ENCODE measurements at places on chromosomes 7 and 10. TPM values are rescaled to one million over a fixed set of nuclear protein-coding genes. Genes with fewer than 3 reads are reported as not detected.

DNA sequence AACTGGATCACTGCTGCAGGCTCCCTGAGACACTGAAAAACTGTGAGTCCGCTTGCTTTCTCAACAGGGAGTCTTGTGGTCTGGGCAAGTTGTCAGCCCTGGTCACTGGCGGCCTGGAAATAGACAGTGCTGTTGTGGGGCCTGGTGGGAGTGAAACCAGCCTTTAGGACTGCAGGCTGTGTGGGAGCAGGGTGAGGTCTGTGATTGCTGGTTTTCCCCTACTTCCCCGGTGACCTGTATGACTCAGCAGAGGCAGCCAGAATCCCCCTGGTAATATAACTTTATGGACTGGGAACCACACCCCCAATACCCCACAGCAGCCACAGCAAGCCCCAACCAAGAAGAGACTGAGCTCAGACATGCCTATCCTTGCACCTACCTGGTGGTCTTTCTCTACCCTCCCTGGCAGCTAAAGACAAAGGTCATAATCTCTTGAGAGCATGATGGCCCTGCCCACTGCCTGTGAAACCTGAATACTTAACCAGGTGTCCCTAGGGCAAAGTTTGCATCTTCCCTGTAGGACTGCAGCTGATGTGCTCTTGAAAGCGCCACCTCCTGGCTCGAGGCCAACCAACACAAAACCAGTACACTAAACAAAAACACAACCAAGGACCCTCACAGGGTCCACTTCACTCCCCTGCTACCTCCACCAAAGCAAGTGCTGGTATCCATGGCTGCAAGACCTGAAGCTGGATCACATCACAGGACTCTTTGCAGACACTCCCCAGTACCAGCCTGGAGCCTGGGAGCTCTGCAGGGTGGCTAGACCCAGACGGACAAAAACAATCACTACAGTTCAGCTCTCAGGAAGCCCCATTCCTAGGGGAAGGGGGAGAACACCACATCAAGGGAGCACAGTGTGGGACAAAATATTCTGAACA is 7.2 kb upstream of the ADAM22 start:
- no peak for DNase-seq

DNA sequence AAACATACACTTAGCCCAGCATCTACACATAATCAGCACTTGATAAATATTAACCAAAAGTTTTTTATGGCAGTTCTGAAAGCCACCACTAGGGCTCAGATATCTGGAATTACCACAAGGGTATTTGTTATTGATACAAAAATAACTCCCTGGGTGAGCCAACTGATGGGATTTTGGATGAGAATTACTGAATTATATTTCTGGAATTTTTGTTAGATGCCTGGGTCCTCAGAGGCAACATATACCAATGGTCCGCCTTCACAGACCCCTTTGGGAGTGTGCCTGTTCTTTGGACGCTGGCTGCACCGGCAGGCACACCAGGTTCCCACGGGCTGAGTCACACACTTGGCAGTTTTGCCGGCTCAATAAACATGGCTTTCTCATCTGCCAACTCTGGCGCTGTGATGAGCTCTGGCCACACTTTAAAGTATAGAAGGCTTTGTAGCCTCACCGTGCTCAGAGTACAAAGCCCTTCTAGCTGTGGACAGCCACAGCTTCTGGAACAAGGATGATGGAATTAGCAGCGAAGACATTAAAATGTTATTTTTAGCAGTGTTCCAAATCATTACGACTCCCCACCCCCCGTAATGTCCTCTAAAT is 24.5 kb upstream of the EEPD1 start:
- DNase-seq, result no peak

GRCh38 chr10:94005050-94005449 is 11.3 kb downstream of the PLCE1 start:
- DNase-seq, result no peak

ELOVL3 gene
- total RNA-seq, result not detected

- no peak for DNase-seq
Measured at GRCh38 chr10:6164271-6165095, 38.2 kb upstream of the PFKFB3 start.

DNA sequence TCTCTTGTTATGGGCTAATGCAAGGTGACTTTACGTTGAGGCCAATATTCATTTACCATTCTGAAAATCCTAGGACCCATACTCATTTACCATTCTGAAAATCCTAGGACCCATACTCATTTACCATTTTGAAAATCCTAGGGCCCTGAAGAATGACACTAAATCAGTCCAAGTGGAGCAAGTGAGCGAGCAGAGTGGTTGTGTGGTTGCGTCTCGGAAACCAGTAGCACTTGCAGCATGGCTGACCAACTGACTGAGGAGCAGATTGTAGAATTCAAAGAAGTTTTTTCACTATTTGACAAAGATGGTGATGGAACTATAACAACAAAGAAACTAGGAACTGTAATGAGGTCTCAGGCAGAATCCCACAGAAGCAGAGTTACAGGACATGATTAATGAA is 6.9 kb downstream of the SAR1A start:
- DNase-seq, result no peak

GRCh38 chr10:113341138-113341537 is 211.7 kb upstream of the HABP2 start:
- no peak for DNase-seq

Measured in upper lobe of left lung (tissue), 6 donors.